Stimulated activated CD8-positive, alpha-beta memory T cell treated with anti-CD3 and anti-CD28 coated beads, Interleukin-15, amount 100 ng/mL, for 24 hours (primary cell): ENCODE measurements at places on chromosomes 7 and 10.

DNA sequence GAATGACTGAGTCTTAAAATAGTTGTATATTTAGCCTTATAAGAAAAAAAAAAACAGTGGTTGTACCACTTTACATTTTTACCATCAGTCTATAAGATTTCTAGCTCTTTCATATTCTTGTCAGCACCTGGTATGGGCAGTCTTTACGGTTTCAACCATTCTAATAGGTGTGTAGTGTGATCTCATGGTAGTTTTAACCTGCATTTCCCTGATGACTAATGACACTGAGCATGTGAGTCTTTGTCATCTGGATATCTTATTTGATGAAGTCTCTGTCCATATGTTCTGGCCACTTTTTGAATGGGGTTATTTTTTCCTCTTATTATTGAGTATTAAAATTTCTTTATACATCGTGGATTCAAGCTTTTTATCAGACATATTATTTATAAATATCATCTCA is 365.3 kb upstream of the IGFBP3 start:
- DNase-seq = no peak

DNA sequence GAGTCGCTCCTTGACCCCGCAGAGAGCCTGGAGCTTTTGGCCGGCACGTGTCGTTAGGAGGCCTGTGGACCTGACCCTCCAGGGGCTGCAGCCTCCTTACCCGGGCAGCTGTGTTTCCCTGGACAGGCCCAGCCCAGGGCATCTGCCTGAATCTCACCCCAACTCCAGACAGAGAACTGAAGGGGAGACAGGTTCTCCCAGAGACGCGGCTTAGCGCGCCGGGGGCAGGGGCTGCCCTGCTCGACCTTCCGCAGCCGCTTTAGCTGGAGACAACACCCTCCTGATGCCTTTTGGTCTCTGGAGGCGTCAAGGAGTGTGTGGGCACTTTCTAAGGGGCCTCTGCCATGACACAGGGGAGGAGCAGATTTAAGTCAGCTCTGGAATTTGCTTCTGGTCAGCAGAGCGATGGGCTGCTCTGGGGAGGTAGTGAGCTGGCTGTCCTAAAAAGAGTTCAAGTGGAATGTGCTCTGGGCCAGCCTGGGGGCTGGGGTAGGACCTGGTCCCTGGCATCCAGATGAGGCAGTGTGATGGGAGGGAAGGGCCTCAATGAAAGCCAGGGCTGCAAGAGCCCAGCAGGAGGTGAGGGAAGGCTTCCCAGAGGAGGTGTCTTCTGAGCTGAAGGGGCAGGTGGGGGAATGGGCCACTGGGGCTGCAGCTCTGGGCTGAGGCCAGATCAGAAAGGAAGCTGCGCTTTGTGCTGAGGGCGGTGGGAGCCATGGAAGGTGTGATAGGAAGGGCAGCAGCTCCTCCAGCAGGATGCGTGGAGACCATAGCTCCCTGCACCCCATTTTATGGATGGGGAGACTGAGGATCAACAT is 5.8 kb downstream of the GRIFIN start:
- DNase-seq = no peak

GRCh38 chr7:26447116-26447515 is 155.5 kb downstream of the SNX10 start:
- no peak for DNase-seq

DNA sequence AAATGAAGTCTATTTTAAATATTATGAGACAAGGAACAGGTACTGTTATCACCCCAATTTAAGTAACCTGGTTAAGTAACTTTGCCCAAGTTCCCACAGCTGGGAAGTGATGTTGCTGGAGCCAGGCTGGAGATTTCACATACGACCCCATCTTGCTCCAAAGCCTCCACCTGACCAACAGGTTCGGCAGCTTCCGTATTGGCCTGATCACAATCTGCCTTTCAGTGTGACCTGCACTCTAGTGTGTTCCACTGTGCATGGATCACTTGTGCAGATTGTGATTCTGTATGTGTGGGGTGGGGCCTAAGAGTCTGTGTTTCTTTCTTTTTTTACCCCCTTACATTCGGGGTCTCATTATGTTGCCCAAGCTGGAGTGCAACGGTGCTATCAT is 66.1 kb downstream of the PRTFDC1 start:
- no peak for DNase-seq

DNA sequence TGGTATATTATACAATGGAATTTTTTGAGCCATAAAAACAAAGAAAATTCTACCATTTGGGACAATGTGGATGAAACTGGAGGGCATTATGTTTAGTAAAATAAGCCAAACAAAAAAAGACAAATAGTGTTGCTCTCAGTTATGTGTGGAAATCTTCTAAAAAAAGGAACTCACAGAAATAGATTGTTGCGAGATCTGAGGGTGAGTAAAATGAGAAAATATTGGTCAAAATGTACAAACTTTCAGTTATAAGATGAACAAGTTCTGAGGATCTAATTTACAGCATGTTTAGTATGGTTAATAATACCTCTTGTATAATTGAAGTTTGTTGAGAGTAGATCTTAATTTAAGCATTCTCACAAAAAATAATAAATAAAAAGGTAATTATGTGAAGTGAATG is 291.2 kb downstream of the KIF20B start:
- DNase-seq = no peak

GRCh38 chr7:155333346-155334234 is 35.9 kb downstream of the INSIG1 start:
- DNase-seq = no peak

DNA sequence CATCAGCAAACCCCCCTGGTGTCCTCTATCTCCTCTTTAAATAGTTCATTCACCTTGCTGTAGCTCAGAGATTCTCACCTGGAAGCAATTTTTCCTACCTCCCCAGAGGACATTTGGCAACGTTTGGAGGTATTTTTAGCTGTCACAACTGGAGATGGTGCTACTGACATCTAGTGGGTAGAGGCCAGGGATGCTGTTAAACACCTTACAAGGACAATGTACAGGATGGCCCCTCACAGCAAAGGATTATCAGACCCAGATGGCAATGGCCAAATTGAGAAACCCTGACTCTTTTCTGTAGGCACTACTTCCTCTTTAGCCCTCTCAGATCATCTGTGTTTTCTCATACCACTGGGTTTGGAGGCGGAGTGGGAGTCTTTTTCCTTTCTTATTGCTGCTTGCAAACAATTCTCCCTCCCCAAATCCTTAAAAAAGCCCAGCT is 13.2 kb upstream of the TRA2A start:
- no peak for DNase-seq

DNA sequence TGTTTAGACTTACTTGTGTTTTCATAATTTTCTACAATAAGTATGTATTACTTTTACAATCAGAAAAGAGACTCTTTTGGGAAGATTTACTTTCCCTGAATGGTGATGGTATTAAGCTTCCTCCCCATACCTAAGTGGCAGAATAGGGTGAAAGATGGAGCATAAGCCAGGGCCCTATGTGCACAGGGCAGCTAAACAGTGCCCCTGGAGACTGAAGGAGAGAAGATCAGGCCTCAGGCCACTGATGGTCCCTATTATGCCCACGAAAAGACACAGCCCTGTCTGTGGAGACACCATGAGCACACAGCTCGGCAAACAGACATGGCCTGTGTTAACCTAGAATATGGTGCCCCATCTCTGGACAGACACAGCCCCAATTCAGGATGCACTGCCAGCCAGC is 139.4 kb downstream of the OAT start:
- DNase-seq = no peak

DNA sequence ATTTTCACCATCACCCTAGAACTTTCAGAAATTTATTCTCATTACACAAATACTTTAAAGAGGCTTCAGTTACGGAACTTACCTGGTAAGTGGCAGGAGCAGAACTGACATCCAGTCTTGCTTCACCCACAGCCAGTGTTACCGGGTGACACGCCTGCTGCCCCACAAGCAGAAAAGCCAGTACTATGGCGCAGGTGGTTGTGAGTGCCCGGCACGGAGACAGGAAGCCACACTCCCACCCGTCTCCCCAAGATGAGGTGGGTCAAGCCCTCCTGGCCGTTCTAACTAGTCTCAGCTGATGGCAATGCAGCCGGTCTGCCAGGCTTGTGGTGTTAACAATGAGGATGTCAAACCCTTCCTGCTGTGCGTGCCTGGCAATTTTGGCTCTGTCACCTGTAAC is 86.9 kb downstream of the PROSER2 start:
- no peak for DNase-seq

DNA sequence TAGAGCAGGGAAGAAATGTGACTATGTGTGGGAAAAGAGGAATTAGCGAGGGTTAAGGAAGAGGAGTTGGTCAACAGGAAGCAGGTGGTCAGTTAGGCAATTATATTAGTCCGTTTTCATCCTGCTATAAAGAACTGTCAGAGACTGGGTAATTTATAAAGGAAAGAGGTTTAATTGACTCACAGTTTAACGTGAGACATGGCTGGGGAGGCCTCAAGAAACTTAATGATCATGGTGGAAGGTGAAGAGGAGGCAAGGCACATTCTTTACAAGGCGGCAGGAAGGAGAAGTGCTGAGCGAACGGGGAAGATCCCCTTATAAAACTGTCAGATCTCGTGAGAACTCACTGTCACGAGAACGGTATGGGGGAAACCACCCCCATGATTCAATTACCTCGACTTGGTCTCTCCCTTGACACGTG is 35.0 kb downstream of the RAMP3 start:
- no peak for DNase-seq

- DNase-seq = no peak
Observed at GRCh38 chr7:116998567-116999175, 45.4 kb downstream of the ST7 start.

DNA sequence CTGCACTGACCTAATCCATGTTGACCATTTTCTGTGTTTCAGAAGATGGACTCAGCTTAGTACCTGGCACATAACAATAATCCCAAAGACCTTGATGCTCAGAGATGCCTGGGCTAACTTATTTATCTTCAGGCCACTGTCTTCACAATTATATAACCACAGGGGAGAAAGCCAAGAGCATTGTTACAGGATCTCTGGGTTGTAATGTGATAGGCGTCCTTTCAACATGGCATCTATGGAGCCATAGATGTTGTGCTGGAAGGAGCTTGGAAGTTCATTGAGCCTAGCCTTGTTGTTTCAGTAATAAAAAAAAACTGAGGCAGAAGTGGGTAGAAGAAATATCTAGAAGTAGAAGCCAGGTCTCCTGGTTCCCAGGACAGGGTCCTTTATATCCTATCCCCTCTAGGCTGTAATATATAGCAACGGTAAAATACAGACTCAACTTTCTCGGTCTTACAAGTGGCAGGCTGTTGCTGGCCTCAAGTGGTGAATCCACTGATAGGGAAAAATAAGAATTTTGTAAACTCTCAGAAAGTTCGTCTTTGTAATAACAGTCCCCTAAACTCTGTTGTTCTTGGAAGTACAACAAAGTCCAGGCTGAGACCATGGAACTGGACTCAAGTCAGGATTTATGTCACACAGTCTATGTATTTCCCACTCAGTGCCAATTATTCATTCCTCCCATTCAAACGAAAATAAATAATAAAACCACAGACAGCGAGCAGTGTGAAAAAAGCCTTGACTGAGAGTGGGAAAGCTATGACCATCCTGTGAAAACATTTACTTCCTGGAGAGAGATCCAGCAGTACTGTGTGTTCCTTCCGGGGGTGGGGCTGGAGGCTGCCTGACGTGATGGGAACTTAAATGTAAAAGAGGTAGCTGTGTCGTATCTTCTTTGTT is 277.6 kb downstream of the REEP3 start:
- DNase-seq = no peak

- DNase-seq = no peak
Observed at GRCh38 chr10:118735294-118735693, 19.5 kb downstream of the CACUL1 start.

GRCh38 chr7:40800771-40801170 is 666.0 kb downstream of the SUGCT start:
- DNase-seq = no peak

GRCh38 chr7:14021069-14021468 is 31.6 kb upstream of the ETV1 start:
- DNase-seq = no peak

GRCh38 chr10:48497780-48498770 is 106.8 kb downstream of the ARHGAP22 start:
- DNase-seq = no peak

DNA sequence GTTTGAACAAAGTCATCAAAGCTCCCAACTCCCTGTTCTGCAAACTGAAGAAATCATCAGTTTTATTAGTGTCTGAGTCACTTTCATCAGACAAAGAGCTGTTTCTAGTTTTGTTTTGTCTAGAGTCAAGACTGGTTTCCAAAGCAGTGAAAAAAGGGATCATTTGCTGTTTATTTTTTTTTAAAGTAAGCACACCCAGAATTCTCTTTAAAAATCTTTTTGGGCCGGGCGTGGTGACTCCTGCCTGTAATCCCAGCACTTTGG is 972.0 kb upstream of the CELF2 start:
- DNase-seq = no peak

GRCh38 chr10:13439313-13440184 is 89.3 kb downstream of the BEND7 start:
- no peak for DNase-seq

DNA sequence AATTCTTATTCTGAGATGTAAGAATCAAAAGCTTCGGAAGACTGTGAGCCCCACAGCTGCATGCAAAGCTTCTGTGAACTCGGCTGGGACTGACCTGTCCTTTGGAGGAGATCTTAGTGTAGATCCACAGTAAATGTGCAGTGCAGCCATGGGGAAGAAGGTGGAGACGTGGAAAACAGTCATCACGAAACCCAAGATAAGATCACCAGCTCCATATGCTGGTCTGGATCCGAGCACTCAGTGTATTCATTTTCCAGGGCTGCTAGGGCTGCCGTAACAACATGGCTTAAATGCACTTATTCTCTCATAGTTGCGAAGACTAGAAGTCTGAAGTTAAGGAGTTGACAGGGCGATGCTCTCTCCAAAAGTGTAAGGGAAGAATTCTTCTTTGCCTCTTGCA is 143.0 kb upstream of the TCF7L2 start:
- DNase-seq = no peak

GRCh38 chr10:104614245-104614831 is 26.8 kb upstream of the SORCS3 start:
- no peak for DNase-seq

DNA sequence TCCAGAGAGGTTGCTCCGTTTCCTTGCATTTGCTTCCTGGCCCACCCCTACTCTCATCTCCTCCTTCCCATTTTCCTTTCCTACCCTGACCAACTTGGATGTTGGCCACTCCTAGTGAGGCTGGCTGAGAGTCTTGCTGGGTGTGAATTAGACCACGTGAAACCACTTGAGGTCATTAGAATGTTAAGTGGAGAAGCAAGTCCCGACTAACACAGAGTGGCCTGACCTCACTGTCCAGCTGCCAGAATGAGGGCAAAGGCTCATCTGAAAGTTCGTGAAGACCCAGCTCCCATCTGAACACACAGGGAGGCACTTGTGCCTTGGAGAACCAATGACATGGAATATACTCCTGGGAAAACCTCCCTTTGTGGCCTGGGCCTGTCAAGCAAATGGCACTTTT is 80.8 kb downstream of the WDR11 start:
- no peak for DNase-seq

GRCh38 chr10:6995341-6995740 is 415.3 kb upstream of the PRKCQ start:
- no peak for DNase-seq
